Myocyte (in vitro differentiated cells): ENCODE measurements at places on chromosomes 11 and 22.

GRCh38 chr11:125645871-125646270, 20.9 kb downstream of the CHEK1 start:
- DNase-seq, result no peak

DNA sequence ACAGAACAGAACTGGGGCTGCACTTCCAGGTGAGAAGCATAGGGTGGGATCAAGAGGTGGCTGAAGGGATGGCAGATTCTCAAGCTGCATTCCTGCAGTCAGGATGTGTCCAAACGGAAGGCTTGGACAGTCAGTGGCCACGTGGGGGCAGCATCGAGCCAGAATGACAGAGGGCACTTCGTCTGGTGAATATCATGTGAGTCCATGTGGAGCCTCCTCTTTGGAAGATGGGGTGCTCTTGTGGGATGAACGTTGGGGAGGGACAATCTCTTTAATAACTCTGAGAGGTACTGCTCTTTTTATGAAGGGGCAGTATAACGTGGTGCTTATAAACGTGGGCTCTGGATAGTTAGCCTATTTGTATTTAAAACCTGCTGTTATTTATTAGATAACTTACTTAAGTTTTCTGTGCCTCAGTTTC, 154.9 kb upstream of the NAV2 start:
- DNase-seq, result peak; percentile 83

- DNase-seq, result no peak
These were observed 79.9 kb downstream of the GRAMD1B start for GRCh38 chr11:123509737-123510578.

GRCh38 chr22:43442386-43443151, 30.8 kb downstream of the MPPED1 start:
- DNase-seq, result no peak

GRCh38 chr11:17314232-17314547, 37.4 kb upstream of the NCR3LG1 start:
- peak; percentile 77 for DNase-seq

DNA sequence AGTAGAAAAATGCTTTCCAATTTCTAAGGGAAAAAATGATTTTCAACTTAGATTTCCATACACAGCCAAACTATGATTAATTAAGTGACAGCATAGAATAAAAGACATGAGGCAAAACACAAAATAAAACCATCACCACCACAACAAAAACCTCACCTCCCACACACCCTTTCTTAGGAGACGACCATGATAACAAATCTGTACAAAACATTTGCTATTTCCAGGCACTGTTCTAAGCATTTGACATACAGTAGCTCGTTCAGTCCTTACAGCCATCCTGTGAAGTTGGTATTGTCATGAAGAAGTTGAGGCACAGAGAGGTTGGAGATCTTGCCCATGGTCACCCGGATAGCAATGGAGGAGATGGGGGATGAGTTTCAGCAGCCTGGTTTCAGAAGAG, 8.7 kb downstream of the SPI1 start:
- DNase-seq, result no peak

DNA sequence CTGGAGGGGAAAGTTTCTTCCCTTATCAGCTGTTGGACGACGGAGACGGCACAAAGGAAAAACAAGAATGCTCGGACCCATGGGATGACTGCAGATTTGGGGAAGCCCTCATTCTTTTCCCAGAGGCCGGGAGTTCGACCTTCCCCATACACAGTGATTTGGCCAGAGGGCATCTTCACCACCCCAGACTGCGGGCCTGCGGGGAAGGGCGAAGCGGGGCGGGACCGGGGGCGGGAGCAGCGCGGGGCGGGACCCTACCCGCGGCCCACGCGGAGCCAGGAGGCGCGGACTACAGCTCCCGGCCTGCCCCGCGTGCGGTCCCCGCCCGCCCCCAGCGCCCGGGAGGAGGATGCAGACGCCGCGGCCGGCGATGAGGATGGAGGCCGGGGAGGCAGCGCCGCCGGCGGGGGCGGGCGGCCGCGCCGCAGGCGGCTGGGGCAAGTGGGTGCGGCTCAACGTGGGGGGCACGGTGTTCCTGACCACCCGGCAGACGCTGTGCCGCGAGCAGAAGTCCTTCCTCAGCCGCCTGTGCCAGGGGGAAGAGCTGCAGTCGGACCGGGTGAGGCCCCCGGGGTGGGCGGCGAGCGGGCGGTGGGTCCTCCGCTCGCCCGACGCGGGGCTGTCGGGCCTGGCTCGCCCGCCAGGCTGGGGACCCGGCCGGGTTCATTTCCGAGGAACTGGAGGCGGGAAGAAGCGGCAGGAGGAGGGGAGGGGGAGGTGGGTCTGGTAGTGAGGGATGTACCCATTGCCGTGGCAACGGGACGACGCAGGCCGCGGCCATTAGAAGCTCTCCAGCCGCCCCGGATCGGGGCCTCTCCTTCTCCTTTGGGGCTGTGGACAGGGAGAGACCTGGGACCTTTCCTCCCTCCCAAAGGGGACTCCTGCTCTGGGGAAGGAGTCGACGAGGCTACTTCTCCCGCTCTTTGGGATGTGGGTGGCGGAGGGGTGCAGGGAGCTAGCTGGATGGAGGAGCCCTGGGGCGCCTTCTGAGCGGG, at the start of gene KCTD17:
KCTD17 (plus strand) TSS at position 352 of the 995 bp plus-strand sequence; CDS start at position 371, 19 bp downstream.
- peak; percentile 67 for DNase-seq

GRCh38 chr11:105167244-105167643, 27.7 kb upstream of the CARD18 start:
- DNase-seq, result no peak

DNA sequence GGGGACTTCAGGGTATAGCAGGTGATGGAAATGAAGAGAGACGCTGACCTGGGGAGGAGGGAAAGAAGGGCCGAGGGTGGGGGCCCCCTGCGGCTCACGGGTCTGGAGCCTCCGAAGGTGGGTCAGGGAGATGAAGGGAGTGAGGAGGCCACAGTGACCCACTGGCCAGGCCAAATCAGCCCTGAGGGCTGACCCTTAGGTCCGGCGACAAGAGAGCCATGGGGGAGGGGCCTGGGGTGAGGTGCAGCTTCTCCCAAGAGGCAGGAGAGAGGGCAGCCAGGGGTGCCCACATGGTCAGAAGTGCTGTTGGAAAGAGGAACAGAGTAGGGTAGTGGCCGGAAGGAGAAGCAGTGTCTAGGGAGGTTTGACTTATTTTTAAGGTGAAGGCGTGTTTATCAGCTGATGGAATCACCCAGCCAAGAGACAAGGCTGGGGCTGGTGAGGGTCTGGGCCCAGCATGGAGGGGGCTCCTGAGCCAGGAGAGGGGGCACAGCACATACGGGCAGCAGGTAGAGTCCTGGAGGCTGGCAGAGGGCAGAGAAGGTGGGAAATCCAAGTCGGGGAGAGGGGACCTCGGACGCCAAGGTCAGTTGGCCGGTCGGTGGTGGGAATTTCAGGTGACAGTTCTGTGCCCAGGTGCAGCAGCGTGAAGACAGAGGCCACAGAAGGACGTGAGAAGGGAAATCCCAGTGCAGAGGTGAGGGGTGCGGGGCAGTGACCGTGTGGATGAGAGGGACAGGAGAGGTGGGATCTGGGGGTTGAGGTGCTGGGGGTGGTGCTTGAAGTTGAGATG, 49.0 kb downstream of the LINC01488 start:
- DNase-seq, result no peak

DNA sequence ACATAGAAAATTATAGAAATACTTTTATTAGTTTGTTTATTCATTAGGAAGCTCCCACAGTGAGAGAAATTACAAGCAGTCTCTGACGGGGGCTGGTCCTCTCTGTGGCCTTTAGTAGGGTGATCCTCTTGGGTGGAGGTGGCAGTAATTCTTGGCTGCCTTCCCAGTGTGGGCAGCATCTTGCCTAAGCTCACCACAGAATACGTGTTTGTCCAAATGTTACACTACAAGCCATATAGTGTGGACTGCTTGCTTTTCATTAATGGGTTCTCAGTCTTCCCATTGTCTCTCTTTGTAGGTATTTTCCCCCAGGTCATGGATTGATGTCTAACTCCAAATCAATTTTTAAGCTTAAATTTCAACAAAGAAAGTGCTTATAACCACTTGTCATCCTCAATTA, 43.3 kb downstream of the ENDOD1 start:
- peak; percentile 81 for DNase-seq

GRCh38 chr11:70526116-70527045, 128.1 kb downstream of the CTTN start:
- peak; percentile 45 for DNase-seq

DNA sequence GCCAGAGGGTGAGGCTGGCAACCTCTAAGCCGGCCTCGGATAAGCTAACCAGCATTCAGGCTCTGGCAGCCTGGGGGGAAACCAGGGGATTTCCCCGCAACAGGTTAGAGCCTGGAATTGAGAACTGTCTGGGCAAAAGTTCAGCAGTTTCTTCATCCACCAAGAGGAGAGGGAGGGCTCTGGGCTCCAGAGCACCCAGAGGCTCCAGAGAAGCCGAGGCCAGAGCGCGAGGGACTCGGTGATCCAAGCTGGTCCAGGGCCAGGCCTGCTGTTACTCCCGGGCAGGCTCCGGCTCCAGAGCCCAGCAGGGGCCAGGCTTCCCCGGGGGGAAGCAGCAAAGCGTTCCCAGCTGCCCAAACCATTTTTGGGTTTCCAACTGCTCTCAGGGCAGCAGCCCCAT, 13.3 kb upstream of the SH3BP1 start:
- no peak for DNase-seq

DNA sequence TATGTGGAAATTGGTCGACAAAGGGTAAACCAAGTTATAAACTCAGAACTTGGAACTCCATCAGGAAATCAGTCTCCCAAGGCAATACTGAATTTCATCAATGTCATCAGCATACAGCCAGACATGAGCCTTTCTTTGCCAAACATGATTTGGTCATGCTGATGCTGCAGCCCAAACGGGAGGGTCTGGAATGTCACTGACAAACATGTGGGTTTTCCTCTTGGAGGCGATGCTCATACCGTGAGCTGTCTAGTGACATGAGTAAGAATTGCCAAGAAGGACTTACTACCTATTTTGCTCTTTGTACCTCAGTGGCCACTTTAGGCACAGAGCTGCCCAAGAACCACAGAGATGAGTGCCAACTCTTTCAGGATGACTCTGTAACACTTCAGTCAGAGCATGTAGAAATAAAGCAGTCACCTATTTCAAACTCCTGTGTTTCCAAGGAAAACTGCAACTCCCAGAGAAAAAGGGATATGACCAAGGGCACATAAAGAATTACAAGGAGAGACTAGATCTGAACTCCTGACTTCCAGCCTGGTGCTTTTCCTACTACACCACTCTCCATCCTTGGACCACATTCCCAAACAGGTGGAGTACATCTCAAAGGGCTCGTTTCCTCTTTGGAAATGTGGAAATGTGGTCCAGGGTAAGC, 24.3 kb upstream of the MRGPRX2 start:
- DNase-seq, result no peak

- DNase-seq, result no peak
These were observed 67.5 kb upstream of the AMOTL1 start for GRCh38 chr11:94700622-94701021.
